ENCODE measurements at places on chromosomes 16 and 17.
A peak's percentile ranks its signal among the peaks of the same experiment; 100 is the strongest.

GRCh38 chr17:72419866-72420774 is 299.3 kb downstream of the SOX9 start:
- no peak for DNase-seq

DNA sequence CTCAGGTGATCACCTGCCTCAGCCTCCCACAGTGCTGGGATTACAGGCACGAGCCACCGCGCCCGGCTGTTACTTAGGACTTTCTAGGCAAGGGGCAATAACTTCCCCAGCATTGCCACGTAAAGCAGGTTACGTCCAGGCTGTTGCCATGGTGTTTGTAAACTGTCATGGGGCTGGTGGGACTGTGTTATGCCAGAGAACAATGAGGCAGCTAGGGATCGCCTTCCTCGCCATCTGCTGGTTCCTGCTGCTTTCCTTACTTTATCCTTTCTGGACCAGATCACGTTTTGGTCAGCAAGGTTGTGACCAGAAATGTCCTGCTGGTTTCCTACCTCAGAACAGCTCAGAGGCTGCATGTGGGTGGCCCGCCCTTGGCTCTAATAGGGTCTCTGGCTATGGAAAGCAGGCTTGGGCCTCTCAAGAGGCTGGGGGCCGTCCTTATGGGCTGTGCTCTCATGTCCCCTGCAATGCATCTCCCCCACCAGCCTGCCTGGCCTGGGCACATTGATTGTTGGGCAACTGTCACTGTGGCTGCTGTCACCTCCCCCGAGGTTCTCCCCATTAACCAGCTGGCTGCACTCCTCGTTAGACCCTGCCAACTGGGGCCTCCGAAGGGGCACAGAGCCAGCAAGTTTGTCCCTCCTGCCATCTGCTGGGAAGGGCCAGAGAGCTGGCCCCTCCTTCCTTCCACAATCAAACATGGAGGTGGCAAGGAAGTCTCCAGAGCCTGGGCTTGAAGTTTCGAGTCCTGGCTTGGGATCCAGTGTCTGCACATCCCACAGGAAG is 28.2 kb upstream of the ZC3H18 start:
- no peak for DNase-seq

DNA sequence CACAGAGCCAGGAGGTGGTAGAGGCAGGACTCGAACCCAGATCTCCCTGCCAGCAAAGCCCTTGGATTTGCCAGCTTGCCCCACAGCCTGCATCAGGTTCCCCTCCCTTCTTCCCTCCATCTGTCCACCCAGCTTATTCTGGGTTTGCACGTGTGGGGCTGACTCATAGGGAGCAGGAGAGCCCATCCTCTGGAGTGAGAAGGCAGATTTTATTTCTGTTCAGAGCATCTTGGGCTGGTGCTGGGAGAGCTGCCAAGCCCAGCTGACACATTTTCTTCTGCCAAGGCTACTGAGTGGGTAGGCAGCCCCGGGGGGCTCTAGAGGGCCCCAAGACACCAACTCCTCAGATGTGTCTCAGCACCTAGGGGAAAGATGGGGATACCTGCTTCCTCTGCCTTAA is 106.3 kb upstream of the CRHR1 start:
- DNase-seq = no peak

GRCh38 chr17:208429-208828 is 27.0 kb upstream of the DOC2B start:
- no peak for DNase-seq

DNA sequence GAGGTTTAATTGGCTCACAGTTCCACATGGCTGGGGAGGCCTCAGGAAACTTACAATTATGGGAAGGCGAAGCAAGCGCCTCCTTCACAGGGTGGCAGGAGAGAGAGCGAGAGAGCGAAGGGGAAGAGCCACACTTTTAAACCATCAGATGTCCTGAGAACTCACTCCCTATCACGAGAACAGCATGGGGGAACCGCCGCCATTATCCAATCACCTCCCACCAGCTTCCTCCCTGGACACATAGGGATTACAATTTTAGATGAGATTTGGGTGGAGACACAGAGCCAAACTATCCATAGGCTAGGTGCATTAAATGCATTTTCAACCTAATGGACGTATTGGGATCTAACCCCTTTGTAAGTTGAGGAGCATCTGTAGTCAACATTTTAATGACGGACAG is 4.9 kb upstream of the ANKRD40 start:
- no peak for DNase-seq

GRCh38 chr16:81610144-81610842 is 165.7 kb downstream of the CMIP start:
- DNase-seq = peak; percentile 71

DNA sequence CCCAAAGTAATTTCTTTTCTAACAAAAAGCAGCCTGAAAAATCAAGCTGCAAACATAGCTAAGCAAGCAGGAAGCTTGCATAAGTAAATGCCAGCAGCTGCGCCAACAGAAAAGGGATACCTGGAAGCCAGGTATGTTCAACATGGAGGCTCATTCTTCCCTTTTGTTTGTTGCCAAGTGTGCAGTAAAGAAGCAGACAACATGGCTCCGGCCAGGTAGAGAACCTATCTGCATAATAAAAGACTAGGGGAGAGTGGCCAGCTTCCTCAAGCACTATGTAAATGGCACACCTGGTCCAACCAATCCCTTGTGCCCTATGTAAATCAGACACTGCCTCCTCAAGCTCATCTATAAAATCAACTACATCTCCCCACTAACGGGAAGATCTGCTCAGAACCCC is 1407.0 kb downstream of the CDH11 start:
- DNase-seq = no peak

DNA sequence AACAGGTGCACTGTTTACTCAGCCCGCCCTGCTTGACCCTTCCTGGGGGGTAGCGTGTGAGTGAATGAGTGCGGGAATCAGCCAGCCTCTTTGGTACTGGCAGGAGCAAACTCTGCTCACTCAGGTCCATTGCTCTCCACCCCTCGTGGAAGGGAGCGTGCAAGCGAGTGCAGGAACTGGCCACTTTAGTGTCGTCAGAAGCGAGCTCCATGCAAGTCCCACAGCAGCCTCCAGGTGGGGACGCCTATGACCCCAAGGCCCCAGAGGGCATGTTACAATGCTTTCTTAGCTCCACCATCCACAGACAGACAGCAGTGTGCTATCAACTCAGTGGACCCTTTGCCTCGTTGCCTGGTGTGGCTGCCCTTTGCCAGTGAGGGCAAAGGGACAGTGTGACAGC is 1025.1 kb upstream of the CDH8 start:
- no peak for DNase-seq

DNA sequence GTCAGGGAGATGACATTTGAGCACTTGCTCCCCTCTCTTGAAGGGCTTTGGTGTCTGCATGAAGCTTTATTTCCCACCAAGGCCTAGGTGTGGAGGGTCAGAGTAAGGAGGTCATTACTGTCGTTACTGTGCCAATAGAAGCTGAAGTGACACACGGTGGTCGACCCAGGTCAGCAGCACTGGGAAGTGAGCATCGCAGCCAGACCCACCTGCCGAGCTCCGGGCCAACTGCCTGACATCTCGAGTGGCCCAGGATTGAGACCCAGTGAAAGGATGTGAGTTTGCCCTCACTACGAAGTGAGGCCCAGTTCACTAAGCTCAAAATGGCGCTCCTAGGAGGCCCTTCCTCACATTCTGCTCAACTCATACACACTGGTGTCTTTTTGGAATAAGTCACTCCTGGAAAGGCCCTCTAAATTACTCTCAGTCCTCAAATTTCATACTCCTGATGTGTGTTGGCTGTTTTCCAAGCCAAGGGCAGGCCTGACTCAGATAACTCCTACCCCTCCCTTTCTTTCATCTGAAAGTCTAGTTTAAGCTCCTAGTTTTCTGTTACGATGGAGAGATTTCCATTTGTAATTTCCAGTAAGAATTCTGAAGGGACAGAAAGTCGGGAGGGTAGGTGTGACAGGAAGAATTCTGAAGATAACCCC is 200.4 kb downstream of the LGALS9B start:
- DNase-seq = peak; percentile 84

DNA sequence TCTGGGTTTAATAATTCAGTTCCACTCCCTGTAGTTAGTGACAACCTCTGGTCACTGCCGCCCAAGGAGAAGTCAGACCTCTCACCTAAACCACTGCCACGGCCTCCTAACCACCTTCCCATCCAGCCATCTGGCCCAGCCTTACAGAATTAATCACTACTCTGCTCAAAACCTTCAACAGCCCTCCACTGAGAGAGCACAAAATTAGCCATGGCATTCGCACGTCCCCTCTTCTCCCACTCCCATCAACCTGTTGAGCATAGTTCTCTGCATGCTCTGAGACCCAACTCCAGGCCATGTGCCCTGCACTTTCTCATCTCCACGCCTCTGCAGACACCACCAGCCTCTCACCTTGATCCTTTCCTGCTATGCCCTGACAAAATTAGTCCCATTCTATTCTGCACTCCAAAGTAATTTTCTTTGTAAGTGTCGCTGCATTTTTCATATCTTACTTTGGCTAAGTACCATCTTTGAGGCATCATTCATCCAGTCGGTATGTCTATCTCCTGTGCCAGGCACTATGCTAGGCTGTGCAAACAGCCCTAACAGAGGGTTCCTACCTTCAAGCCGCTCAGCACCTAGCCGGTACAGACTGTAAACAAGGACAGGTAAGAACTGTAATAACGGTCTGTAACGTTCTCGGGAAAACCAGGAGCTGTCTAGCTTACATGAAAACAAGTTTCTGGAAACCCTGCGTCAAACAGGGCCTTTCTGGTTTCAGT is 963 bp downstream of the COPRS start:
- no peak for DNase-seq

DNA sequence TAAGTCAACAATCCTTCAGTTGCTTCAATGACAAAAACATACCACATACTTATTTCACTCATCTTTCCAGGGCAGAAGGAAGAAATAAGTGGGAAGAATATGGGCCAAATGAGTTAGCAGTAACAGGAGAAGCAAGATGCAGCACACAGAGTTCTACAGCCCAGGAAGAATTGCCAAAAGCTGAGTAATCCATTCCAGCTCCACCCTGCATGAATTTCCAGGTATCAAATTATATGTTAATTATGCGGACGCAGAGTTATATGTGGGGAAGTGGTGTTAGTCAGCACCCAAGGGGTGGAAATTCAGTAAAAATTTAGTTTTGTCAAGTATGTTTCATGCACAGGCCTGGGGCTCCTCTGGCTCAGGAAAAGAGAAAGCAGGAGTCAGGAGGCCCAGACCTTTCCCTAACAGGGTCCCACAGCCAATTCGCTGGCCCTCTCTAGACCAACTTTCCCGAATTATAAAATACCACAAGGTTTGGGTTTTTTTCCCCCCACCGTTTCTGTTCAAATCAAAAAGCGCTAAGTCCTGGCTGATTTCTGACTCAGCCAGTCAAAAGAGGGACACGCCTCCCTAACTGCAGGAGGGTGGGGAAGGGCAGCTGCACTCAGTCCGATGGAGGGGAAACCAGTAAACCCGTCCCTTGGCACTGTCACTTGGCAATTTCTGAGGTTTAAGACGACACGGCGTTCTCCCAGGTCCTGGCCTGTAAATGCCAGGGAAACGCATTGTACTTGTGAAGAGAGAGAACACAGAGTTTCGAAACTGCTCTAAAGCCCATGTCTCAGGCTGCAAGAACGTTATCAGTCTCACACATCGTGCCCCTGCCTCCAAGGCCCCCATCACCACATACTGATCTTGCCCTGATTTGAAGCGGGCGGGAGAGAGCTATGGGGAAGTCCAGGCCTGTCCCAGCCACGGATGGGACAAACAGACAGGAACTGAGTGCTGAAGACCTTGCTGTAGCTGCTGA is 58.1 kb downstream of the ZFHX3 start:
- DNase-seq = peak; percentile 94

GRCh38 chr16:87491522-87492290 is 1.1 kb downstream of the ZCCHC14 start:
- peak; percentile 24 for DNase-seq

DNA sequence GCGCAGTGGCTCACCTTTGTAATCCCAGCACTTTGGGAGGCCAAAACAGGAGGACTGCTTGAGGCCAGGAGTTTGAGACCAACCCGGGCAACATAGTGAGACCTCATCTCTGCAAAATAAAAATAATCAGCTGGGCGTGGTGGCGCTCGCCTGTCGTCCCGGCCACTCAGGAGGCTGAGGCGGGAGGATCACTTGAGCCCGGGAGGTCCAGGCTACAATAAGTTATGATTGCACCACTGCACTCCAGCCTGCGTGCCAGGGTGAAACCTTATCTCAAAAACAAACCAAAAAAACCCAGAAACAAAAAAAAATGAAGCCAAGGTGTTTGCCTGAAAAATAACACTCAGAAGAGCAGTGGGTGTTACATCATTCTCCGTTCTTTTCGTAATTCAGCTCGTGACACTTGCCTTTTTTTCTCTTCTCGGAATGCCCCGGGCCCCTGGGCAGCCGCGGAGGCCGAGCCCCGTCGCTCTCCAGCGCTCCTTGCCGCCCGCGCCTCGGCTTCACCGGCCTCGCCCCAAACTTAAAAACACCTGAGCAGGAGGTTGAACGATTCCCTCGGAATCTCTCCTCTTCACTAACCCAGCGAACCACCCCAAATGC is 17.0 kb downstream of the PRCD start:
- DNase-seq = no peak

DNA sequence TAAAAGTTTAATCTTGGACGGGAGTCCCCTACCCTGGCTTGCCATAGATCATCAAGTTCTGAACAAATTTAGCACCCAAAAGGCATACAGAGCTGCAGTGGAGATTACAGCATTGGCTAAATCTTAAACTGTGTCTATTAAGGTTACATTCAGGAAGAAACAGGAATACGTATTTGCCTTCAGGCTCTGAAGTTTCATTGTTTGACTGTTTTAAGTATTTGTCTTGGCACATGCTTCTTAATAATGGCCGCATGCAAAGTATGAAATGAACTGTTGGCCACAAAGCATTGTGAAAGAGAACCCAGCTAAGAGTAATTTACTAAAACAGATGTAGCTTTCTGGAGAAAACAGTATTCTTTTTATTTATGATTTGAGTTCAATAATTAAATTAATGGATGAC is 63.9 kb upstream of the CNEP1R1 start:
- DNase-seq = no peak

- peak; percentile 95 for DNase-seq
These were observed 62.1 kb downstream of the CRISPLD2 start for GRCh38 chr16:84881702-84882521.

DNA sequence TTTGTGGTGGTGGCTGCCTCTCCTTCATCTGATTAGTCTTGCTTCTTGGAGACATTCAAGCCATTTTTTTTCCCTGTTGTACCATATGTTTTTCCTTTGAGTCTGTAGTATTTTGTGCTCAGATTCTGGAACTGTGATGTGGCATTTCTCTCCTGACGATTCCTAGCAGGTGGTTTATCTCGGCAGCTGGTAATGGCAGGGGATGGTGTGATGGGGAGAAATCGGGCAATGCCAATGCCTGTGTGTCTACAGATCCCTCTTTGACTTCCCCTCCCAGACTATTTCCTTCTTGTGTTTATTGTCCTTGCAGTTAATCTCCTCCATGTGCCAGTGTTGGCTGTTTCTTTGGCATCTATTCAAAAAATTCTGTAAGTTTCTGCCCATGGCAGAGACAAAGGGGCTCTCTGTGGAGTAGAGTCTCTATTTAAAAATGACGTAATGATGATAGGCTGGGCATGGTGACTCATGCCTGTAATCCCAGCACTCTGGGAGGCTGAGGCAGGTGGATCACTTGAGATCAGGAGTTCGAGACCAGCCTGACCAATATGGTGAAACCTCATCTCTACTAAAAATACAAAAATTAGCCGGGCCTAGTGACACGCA is 90.2 kb upstream of the ERCC4 start:
- no peak for DNase-seq

All from fibroblast of skin of abdomen (primary cell).